ENCODE measurements at places on chromosomes 4 and X.

GRCh38 chr4:38610966-38611431 is 53.0 kb upstream of the KLF3 start:
- DNase-seq = no peak
- no peaks in the 10 kb centered on the region for H3K36me3 ChIP-seq
- H3K27me3 ChIP-seq = no peaks in the 10 kb centered on the region
- H3K4me1 ChIP-seq = no peaks in the 10 kb centered on the region

DNA sequence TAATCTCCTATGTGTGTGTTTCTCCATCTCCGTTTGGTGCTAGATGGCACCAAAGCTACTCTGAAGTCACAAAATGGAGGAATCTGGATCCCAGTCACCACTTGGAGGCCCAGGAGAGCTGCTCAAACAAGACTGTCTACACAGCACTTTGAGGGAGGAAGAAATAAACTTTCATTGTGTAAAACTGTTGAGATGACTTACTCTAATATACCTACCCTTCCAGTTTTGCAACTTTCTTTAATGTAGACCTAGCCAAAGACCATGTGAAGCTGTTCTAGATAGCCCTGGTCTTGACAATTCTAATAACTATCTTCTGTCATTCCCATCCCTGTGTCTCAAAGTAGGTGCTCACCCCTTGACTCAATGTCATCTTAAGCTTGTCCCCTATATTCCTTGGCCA is 52.8 kb upstream of the TAB3 start:
- DNase-seq = no peak
- no peak overlapping the region for H3K27ac ChIP-seq
- no peaks in the 10 kb centered on the region for H3K36me3 ChIP-seq
- no peaks in the 10 kb centered on the region for H3K27me3 ChIP-seq

DNA sequence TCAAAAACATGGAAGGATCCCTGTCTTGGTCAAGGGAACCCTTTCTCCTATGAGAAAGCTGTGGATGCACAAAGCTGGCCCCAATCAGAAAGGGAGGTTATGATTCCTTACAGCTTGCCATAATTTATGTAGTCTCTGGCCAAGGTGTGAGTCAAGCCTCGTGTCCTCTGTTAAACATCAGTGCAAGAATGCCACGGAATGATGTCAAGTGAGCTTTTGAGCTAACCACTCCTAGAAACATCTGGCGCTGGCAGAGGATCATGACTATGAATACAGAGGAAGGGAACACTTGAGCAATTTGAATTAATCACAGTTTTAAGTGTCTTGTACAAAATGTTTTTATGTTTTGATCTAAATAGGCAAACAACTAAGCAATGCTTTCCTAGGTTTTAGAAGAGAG is 51.5 kb upstream of the RAP2C start:
- no peak overlapping the region for H3K4me3 ChIP-seq
- no peaks in the 10 kb centered on the region for H3K27me3 ChIP-seq
- no peak overlapping the region for H3K27ac ChIP-seq
- no peaks in the 10 kb centered on the region for H3K36me3 ChIP-seq

DNA sequence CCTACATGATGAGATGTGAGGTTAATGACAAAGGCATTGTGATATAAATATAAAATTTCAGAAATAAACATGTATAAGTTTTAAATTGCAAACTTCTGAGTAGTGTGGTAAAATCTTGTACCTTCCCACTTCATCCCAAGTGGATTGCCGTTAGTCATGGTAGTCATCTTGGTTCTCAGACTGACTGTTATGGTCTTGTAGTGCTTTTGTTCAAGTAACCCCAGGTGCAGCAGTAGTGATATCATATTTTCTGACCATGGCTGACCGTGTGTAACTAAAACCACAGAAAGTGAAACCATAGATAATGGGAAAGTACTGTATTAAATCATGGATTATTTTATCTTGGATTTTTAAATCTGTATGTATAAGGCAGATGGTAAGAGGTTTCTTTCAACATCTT is 74.8 kb upstream of the SLIT2 start:
- H3K27me3 ChIP-seq = no peaks in the 10 kb centered on the region
- peak; percentile 56 for DNase-seq
- no peak overlapping the region for H3K4me3 ChIP-seq
- no peak overlapping the region for H3K27ac ChIP-seq

DNA sequence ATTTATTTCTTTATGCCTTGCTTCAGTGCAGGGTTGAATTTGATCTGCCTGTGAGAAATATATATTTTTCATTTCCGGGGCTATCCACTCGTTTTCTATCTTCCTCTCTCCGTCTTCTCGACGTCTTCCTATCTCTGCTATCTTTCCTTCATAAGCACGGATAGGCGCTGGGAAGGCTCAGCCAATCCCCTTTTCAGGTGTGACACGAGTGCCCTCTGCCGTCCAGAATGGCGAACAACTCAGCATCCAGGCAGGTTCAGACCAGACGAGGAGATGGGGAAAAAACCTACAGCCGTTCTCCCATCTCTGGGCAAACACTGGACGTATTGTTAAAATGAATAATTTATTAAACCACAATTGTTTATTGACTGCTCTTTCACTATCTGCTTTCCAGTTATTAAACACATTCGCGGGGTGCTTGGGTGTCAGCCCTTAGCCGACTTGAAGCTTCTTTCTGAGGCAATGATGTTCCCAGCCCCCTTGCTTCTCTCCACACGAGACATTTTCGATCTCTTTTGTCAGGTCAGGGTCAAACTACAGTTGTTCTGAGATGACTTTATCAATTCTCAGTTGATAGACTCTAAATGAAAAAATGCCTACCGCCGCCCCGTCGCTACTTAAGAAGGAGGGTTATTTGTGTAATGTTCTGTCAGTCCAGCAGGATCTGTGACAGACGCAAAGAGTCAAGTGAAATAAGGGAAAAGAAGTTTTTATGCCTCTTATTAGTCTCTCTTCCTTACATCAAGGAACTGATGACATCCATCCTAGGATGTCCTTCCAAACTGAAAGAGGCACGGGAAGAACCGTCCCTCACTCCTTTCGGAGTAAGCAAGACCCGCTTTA is 96.3 kb upstream of the NOCT start:
- no peaks in the 10 kb centered on the region for H3K4me1 ChIP-seq
- no peak overlapping the region for H3K27ac ChIP-seq
- no peaks in the 10 kb centered on the region for H3K27me3 ChIP-seq
- DNase-seq = peak; percentile 51

GRCh38 chr4:121950212-121950679 is 1.6 kb downstream of the TRPC3 start:
- peak; percentile 36 for DNase-seq
- H3K4me1 ChIP-seq = peaks cover 4% of the 10 kb centered on the region
- H3K4me3 ChIP-seq = peak overlapping the region; percentile 72

- no peaks in the 10 kb centered on the region for H3K27me3 ChIP-seq
- no peak overlapping the region for H3K27ac ChIP-seq
- no peak overlapping the region for H3K4me3 ChIP-seq
- no peaks in the 10 kb centered on the region for H3K36me3 ChIP-seq
- no peak for DNase-seq
These were observed 242.6 kb upstream of the RASGEF1B start for GRCh38 chr4:81714291-81714690.

GRCh38 chr4:10204401-10205058 is 87.9 kb upstream of the WDR1 start:
- H3K4me1 ChIP-seq = no peaks in the 10 kb centered on the region
- no peak for DNase-seq
- H3K4me3 ChIP-seq = no peak overlapping the region
- H3K27me3 ChIP-seq = no peaks in the 10 kb centered on the region
- H3K36me3 ChIP-seq = no peaks in the 10 kb centered on the region
- H3K27ac ChIP-seq = no peak overlapping the region

GRCh38 chr4:108337923-108338322 is 169.2 kb upstream of the LEF1 start:
- H3K27me3 ChIP-seq = no peaks in the 10 kb centered on the region
- peak; percentile 76 for DNase-seq
- peaks cover 9% of the 10 kb centered on the region for H3K4me1 ChIP-seq

GRCh38 chrX:114675365-114675764 is 91.5 kb downstream of the HTR2C start:
- no peaks in the 10 kb centered on the region for H3K4me1 ChIP-seq
- H3K4me3 ChIP-seq = no peak overlapping the region
- H3K36me3 ChIP-seq = no peaks in the 10 kb centered on the region
- peak; percentile 66 for DNase-seq

GRCh38 chr4:113169368-113169767 is 119.9 kb downstream of the ANK2 start:
- H3K36me3 ChIP-seq = no peaks in the 10 kb centered on the region
- H3K27me3 ChIP-seq = no peaks in the 10 kb centered on the region
- H3K4me1 ChIP-seq = no peaks in the 10 kb centered on the region
- DNase-seq = peak; percentile 16

GRCh38 chr4:57193209-57193810 is 83.1 kb upstream of the IGFBP7 start:
- H3K4me1 ChIP-seq = no peaks in the 10 kb centered on the region
- no peak for DNase-seq
- no peak overlapping the region for H3K4me3 ChIP-seq

GRCh38 chrX:111244235-111244750 is 26.0 kb downstream of the CAPN6 start:
- H3K4me3 ChIP-seq = no peak overlapping the region
- H3K4me1 ChIP-seq = no peaks in the 10 kb centered on the region
- H3K27ac ChIP-seq = no peak overlapping the region
- no peak for DNase-seq
- H3K36me3 ChIP-seq = no peaks in the 10 kb centered on the region

DNA sequence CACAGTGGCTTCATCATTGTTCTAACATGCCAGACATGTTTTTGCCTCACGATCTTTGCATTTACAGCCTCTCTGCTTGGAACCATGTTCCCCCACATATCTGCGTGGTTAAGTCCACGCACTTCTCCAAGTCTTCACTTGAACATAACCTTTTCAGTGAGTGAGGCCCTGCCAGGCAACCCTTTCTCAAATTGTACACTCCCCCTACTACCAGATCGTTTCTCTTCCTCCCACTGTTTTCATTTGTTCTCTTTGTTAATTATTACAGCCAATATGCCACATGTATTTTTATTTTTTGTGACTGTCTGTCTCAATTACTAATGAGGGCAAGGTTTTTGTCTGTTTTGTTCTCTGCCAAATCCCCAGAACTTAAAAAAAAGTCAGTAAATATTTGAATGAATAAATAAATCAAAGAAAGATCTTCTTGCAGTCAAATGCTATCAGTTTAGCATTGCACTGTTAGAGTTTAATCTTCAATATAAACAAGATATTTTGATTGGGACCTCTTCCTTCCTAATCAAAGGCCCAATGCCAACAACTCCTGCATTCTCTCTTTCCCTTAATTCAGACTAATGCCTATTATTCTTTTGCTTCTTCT is 18.2 kb downstream of the CTSO start:
- no peak overlapping the region for H3K27ac ChIP-seq
- no peaks in the 10 kb centered on the region for H3K27me3 ChIP-seq
- H3K4me1 ChIP-seq = no peaks in the 10 kb centered on the region
- no peak for DNase-seq

GRCh38 chr4:185793716-185794115 is 18.3 kb downstream of the SORBS2 start:
- H3K27me3 ChIP-seq = no peaks in the 10 kb centered on the region
- H3K27ac ChIP-seq = no peak overlapping the region
- H3K4me3 ChIP-seq = no peak overlapping the region
- no peak for DNase-seq
- no peaks in the 10 kb centered on the region for H3K36me3 ChIP-seq

GRCh38 chrX:11558972-11559371 is 106.7 kb downstream of the ARHGAP6 start:
- H3K4me3 ChIP-seq = no peak overlapping the region
- no peak for DNase-seq
- H3K4me1 ChIP-seq = peaks cover 6% of the 10 kb centered on the region
- H3K27ac ChIP-seq = no peak overlapping the region

DNA sequence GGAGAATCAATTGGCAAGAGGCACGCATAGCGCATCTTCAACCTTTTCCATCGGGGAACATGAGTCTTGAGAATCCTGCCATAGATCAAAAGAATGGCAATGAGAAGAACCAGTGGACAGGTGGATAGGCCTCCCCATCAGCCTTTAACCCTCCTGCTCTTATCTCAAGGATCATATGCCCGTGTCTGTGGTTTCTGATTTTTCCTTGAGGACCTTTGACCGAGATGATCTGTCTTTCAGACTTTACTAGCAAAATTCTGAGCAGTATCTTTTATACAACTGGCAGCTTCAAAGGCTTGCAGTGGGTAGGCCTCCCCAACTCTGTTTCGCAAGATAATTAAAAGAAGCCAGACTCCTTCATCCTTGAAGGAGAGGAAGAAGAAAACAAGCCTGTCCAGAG is 174.4 kb downstream of the REPS2 start:
- no peaks in the 10 kb centered on the region for H3K27me3 ChIP-seq
- H3K4me3 ChIP-seq = no peak overlapping the region
- H3K36me3 ChIP-seq = no peaks in the 10 kb centered on the region
- no peak for DNase-seq
- no peak overlapping the region for H3K27ac ChIP-seq

DNA sequence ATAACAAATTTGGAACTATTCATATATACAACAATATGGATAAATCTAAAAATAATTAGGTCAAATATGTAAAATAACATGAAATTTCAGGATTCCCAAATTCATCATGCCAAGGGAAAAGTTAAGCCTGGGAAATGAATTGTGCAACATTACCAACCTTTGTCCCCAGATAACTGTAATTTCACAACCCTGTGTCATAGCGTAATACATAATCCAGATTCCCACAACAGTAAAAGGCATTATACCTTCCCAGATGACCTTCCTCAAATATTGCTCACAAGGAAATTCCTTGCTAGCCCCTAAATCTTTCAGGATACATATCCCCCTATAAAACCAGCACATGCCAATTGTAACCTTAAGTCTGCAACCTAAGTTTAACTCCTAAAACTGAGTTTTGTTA is 32.9 kb upstream of the RAB40A start:
- H3K4me1 ChIP-seq = no peaks in the 10 kb centered on the region
- DNase-seq = no peak
- H3K27me3 ChIP-seq = no peaks in the 10 kb centered on the region

- no peak overlapping the region for H3K27ac ChIP-seq
- peak; percentile 31 for DNase-seq
- H3K36me3 ChIP-seq = no peaks in the 10 kb centered on the region
- H3K4me3 ChIP-seq = no peak overlapping the region
These were observed 222.7 kb downstream of the CHIC2 start for GRCh38 chr4:53841711-53842110.

GRCh38 chr4:117550085-117550484 is 464.7 kb upstream of the TRAM1L1 start:
- no peak overlapping the region for H3K27ac ChIP-seq
- no peaks in the 10 kb centered on the region for H3K27me3 ChIP-seq

GRCh38 chrX:46575991-46576392 is 2.4 kb downstream of the CHST7 start:
- no peaks in the 10 kb centered on the region for H3K36me3 ChIP-seq
- no peak for DNase-seq
- H3K27me3 ChIP-seq = no peaks in the 10 kb centered on the region
- H3K27ac ChIP-seq = no peak overlapping the region
- H3K4me3 ChIP-seq = peak overlapping the region; percentile 62

GRCh38 chr4:153252122-153252521 is 47.9 kb downstream of the TRIM2 start:
- DNase-seq = no peak
- no peak overlapping the region for H3K27ac ChIP-seq
- H3K4me1 ChIP-seq = peaks cover 12% of the 10 kb centered on the region
